Activated CD8-positive, alpha-beta memory T cell treated with anti-CD3 and anti-CD28 coated beads for 24 hours (primary cell): ENCODE measurements at places on chromosomes 7 and 10.

- DNase-seq: no peak
Measured at GRCh38 chr7:2821161-2821841, 22.8 kb downstream of the GNA12 start.

GRCh38 chr7:36546331-36546730 lies 156.7 kb downstream of the ANLN start:
- DNase-seq: no peak

- no peak for DNase-seq
Measured at GRCh38 chr10:527416-527815, 162.1 kb downstream of the DIP2C start.

DNA sequence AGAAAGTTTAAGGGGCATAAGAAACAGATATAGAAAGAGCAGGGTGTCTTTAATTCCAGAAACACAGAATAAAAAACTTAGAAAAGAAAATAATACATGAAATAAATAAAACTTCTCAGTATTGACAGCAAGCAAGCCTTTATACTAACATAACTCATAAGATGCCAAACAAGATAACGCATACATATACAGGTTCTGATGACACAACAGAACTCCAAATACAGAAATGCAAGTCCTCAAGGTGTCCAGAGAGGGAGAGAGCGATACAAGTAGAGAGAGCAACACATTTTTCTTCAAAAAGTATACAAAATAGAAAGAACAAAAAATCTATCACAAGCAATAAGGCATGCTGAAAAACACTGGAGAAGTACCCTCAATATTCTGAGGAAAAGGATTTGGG lies 314.6 kb upstream of the POM121L12 start:
- no peak for DNase-seq

DNA sequence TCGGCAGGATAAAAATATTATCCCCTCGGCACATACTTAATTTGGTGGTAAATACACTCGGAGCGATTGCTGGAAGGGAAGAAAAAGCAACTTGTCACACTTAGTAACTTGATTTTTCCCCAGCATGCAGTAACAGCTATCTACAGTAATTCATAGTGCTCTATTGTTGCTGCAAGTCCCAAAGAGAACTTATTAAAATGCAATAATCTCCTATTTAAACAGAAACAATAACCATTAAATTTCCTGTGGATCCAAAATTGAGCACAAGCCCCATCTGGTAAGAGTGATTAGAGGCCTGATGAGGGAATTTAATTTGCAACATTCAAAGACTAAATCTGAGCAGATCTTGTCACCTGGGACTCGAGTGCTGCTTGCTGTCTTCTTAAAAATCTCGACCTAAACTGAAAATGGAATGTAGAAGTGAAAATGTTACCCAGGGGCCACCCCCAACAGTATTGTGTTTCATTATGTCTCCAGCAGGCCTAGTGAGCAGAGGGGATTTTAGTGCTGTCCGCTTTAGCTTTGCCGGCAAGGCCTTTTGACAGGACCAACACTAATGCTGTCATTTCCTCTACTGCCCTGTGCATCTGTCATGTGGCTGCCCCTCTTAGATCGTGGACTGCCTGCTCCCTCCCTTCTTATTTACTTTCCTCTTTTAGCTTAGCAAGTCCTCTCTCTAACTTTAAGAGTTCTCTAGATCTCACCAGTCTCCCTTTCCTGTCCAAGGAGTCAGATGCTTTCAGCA lies 639.7 kb downstream of the AUTS2 start:
- no peak for DNase-seq
